ENCODE measurements at places on chromosomes 5 and 9.

- DNase-seq, result no peak
These were observed 295.7 kb downstream of the CTNND2 start for GRCh38 chr5:11608530-11608929.

- no peak for DNase-seq
These were observed 185.6 kb upstream of the ZNF462 start for GRCh38 chr9:106677374-106677773.

GRCh38 chr5:138960145-138960692 is 85.1 kb upstream of the LRRTM2 start:
- peak; percentile 84 for DNase-seq

- no peak for DNase-seq
These were observed 20.7 kb upstream of the ZNF782 start for GRCh38 chr9:96874947-96875460.

- no peak for DNase-seq
These were observed 95.0 kb downstream of the PCSK1 start for GRCh38 chr5:96338091-96338490.

GRCh38 chr5:61440086-61440485 is 108.0 kb downstream of the ZSWIM6 start:
- DNase-seq, result no peak

GRCh38 chr9:36398745-36399144 is 1.3 kb downstream of the RNF38 start:
- no peak for DNase-seq

DNA sequence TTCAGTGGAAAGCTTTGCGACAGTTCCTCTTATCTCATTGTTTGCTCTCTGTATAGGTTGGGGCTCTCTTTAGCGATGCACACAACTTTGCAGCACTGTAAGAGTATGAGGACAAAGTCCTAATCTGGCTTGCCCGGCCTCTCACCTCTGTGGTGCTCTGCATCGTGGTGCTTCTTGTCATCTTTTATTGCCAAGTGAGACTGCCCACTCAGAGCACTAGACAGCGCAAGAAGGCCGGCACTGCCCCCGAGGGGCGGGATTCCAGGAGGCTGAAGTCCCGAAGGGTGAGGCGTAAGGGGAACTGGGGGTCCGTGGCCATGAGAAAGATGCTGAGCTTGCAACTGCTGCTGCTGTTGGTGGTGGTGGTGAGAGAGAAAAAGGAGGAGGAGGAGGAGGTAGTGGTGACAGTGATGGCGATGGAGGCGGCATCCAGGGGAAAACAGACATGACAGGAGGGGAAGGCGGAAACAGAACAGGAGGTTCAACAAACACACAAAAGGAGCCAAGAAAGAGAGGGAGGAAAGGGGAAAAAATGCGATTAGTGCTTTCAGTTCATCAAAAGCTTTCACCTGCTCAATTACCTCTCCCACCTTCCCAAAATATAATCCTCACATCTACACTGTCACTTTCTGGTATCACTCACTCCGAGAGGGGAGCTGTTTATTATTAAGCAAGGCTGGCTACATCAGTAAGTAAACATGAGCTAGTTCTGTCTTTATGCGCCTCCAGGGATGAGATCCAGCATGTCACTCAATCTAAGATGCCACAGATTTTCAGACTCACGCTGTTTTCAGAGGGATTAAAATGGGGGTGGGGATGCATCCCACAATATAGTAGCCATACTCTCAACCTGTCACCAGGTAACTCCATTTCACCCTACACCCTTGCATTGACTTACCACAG is 55.1 kb downstream of the TLE1 start:
- no peak for DNase-seq

- no peak for DNase-seq
These were observed 43.4 kb downstream of the DPYSL3 start for GRCh38 chr5:147466360-147466980.

GRCh38 chr5:134136221-134136631 is 21.7 kb downstream of the TCF7 start:
- no peak for DNase-seq

GRCh38 chr5:167819406-167819805 is 472.0 kb upstream of the WWC1 start:
- no peak for DNase-seq

GRCh38 chr9:104855807-104856206 is 72.1 kb downstream of the ABCA1 start:
- DNase-seq, result no peak

- DNase-seq, result no peak
These were observed 104.1 kb upstream of the PAPPA start for GRCh38 chr9:116049456-116049855.

DNA sequence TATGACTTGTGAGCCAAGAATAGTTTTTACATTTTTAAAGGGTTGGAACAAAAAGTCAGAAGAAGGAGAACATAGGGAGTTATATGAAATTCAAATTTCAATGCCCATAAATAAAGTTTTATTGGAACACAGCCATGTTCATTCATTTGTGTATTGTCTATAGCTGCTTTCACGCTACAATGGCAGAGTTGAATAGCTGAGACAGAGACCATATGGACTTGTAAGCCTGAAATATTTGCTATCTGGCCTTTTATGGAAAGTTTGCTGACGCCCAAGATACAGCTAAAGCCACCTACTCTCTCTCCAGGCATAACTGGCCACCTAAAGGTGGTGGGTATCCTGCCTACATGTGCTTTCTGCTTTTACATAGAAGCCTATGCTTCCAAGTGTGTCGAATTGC is 10.9 kb downstream of the DAB2IP start:
- DNase-seq, result no peak

DNA sequence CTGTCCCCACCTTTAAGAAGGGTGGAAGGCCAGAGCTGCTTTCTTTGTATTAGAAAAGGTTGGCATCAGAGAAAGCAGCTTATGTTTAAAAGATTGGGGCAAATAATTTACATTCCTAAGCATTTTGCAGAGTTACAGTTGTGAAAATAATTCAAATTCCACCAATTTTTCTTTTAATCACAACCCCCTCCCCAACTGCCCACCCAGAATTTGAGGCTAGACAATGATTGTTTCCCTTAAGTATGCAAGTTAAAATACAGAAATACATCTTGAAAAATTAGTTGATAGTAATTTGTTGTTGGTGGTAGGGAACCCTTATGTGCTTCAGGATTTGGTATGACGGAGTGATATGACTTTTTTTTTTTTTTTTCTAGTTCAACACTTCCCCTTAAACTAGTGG is 133.0 kb downstream of the ZSWIM6 start:
- no peak for DNase-seq

- no peak for DNase-seq
These were observed 30.2 kb downstream of the C5orf15 start for GRCh38 chr5:133938039-133938821.

GRCh38 chr5:119397518-119398380 is 41.9 kb downstream of the TNFAIP8 start:
- no peak for DNase-seq

DNA sequence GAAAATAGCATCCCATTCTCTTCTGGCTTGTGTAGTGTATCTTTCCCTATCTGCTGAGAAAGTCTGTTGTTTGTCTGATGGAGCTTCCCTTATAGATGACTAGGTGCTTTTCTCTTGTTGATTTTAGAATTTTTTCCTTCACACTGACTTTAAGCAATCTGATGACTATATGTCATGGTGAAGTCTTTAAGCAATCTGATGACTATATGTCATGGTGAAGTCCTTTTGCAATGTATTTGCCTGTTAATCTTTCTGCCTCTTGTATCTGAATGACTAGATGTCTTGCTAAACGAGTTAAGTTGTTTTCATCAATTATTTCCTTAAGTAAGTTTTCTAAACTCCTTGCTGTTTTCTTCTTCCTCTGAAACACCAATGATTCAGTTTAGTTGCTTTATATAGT is 80.5 kb downstream of the RNF130 start:
- no peak for DNase-seq

DNA sequence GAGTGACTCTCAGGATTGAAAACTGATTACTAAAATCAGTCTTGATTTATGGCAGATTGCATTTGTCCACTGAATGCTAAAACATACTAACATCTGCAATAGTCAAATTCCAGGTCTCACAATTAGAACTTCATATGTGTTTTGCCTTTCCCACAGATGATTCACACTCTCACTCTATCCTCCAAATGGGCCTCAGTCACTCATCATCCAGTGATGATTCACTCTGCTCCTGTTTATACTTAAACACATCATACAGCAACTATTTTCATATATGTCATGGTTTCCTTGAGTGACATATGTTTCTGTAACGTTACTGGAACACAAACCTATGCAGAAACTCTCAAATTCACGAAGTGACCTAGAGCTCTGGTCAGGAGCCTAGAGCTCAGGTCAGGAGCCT is 512.9 kb downstream of the HINT1 start:
- DNase-seq, result no peak

GRCh38 chr9:98378206-98378780 is 122.8 kb upstream of the TBC1D2 start:
- DNase-seq, result no peak

GRCh38 chr5:4058899-4059298 is 463.3 kb downstream of the IRX1 start:
- no peak for DNase-seq

DNA sequence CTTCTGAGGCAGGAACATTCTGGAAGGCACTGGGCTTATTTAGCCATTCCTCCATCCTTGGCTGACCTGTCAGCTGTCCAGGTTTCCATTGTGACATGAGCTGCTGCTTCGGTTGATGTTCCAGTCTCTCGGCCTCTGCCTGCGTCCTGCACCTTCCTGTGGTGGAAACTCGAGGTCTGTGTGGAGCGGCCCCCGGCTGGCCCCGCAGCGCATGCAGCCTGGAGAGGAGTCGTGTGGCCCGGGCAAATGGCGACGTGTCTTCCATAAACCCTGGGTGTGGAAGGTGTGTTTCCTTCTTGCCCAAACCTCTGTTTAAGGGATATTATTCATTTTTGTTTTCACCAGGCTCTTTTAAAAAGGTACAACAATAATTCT is 36.5 kb upstream of the SLC9A3 start:
- DNase-seq, result no peak
